Fibroblast of skin of abdomen (primary cell): ENCODE measurements at places on chromosomes 4 and X.

DNA sequence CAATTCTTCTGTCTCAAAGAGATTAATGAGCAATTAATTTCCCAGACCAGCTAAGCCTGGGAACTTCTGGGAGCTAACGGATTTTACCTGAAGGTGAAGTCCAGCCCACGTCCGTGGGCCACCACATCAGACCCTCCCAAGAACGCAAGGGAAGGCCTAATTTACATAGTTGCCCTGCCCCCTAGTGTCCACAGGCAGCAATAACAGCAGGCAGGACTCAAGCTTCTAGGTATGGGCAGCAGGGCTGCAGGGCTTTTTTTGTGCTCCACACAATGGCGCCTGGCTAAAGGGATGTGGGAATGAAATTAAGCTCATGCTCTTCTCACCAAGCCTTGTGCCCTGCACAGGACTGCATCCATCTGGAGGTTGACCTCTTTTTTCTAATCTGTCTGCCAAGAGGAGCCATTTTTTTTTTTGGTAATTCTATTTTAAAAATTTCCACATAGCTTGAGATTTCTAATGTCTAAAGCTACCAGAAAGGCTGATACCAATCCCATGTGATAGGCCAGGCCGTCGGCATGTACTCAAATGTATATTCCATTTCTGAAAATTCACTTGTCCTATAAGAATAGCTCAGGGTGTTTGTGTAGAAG is 111.9 kb upstream of the TMEM164 start:
- DNase-seq, result peak; percentile 49

DNA sequence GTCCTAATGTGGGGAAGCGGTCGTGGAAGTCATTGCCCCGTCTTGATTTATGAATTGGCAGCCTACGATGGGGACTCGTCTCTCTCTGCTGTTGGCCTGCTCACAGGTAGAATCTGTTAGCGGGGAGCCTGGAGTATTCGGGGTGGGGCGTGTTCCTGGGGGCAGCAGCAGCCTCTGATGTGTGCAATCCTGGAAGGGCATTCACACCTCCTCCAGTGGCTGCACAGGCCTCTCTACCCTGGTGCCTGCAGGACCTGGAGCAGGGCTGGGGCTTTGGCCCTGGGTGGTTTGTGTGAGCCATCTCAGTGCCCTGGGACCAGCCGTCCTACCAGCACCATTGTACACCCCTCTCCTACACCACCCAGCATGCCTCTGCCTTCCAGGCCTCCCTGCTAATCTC is 340.9 kb downstream of the ARHGAP10 start:
- DNase-seq, result no peak

- no peak for DNase-seq
Observed at GRCh38 chr4:3854661-3855060, 88.5 kb downstream of the ADRA2C start.

- DNase-seq, result no peak
Observed at GRCh38 chr4:3407930-3408792, 33.6 kb upstream of the HGFAC start.

DNA sequence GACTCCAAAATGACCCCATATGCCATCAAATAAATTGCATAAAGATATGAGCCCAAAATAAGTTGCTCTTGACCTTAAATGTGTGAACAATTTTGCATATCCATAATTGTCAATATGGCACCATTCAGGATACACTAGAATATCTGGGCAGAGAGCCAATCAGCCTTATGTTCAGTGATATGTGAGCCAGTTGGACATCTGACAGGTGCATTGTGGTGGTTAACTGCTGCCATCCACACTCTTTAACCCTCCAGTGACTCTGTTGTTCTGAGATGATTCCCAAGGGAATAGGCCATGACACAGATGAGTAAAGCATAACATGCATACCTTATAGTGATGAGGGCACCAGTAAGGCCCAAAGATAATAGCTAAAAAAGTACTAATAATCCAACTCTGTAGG is 500.1 kb downstream of the PCDH18 start:
- DNase-seq, result no peak

- no peak for DNase-seq
Observed at GRCh38 chrX:150719621-150720020, 26.4 kb downstream of the MTMR1 start.

GRCh38 chr4:78569306-78569821 is 17.8 kb downstream of the ANXA3 start:
- DNase-seq, result peak; percentile 88

DNA sequence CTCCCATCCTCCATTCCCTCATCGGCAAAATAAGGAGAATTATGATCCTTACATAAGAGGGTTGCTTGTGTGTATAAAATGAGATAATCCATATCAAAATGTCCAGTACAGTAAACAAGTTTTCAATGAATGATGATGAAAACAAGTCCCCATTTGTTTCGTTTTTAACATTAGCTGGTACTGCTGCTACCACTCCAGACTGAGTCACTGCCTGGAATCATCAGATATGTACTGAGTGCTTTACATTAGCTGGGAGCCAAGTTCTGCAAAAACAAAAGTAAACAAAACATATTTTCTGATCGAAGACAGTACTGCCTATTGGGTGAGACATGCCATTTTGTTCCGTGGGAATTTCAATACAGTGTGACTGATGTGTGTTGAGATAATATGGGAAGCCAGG is 123.2 kb upstream of the IGFBP7 start:
- DNase-seq, result no peak

DNA sequence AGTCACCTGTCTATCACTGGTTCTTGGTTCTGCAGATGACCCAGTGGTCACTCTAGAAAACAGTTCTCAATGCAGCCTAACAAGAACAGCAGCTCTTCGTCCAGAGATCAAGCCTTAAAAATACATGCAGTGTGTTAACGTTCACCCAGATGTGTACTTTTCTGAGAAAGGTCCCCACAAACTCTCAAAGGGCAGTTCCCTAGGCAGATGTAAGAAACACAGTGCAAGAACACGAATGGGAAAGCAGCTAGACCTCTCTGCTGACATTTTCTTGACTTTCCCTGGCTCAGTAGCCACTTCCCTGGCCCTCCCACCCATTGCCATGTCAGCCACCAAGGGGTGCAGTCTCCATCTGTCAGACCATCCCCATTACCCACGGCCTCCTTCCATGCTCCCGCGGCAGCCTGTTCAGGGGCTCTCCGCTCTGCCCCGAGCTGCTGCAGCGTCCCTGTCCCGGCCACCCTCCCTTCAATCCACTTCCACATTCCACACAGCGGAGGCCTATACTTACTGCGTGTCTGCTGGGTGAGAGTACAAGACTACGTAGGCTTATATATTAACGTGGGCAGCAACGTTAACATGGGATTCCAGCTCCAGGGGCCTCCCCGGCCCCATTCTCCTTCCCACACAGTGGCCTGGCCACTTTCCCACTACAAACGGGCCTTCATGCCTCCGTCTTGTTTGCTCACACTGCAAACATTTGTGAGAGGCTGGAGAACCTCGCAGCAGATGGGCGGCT is 34.3 kb downstream of the IRF2 start:
- peak; percentile 80 for DNase-seq

- no peak for DNase-seq
Observed at GRCh38 chr4:143185253-143186107, 763 bp downstream of the USP38 start.

GRCh38 chr4:154743683-154744340 is at the start of gene LRAT:
LRAT (plus strand) TSS chr4:154744000; CDS start chr4:154744327, 327 bp downstream.
- DNase-seq, result no peak

- no peak for DNase-seq
Observed at GRCh38 chrX:39327255-39327654, 526.0 kb downstream of the MID1IP1 start.

DNA sequence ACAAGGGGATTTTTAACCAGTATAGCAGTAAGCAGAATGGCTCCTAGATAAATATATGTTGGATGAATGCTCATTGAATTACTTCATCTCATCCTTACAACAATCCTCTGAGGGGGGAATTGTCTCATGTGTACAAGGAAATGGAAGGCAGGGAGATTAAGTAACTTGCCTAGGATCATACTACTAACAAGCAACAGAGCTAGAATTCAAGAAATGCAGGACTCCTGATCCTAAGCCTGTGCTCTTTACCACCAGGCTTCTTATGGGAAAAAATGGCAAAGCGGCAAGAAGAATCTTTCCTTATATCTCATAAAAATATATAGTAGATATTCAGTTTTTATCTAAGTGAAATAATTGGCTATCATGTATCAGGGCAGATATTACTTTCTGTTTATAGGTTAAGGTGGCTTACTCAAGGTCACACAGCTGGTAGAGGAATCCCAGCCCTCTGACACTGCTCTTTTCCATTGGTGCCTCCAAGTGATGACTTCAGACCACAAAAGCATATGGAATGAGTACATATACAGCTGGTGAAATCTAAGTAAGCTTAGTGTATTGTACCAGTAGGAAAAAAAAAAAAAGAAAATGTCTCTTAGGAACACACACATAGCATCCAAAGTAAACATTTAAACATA is 2.1 kb downstream of the ABHD18 start:
- DNase-seq, result peak; percentile 17

DNA sequence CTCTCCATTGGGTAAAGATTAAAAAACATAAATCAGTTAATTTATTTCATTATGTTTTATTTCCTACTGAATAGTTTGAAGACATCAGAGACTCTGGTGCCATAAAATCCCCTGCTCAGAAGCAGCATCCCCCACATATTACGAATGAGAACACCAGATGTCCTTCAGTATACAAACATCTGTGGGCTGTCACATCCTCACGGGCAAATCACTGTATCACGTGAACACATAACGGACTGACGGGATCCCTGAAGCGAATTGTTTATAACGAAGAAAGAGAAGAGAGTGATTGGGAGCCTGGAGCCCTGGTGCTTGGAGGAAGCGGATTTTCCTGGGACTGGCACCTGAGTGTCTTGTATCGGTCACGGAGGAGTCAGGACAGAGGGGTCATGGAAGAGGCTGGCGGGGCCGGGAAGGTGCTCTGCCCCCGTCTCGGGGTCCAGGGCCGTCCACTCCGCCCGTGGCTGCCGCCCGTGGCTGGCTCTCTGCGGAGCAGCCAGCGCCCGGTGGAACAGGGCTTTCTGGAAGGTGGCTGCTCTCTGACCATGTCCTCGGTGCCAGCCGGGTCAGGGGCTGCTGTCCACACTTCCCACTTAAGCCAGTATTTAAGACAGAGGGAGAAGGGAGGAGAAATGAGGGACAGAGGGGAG is 452.7 kb upstream of the FAT1 start:
- no peak for DNase-seq
